ENCODE measurements at places on chromosomes 12 and 14.

- no peak for DNase-seq
Observed at GRCh38 chr12:102916252-102917025, 605 bp downstream of the PAH start.

DNA sequence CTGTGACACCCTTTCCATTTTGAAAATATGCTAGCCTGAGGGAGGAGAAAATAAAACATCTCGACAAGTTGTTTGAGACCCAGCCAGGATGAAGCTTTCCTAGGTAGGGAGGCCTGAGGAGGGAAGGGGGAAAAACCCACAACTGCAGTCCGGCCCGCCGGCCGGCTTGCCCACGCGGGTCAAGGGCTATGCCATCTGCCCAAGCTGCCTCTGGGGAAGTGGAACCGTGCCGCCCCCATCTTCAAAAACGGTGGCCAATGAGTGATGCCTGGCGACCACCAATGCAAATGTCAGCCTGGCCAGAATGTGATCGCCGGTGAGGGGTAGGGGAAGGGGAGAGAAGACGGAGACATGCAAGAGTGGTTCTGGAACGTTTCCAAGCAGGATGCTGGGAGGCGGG, 263.5 kb upstream of the ALG10B start:
- no peak for DNase-seq

DNA sequence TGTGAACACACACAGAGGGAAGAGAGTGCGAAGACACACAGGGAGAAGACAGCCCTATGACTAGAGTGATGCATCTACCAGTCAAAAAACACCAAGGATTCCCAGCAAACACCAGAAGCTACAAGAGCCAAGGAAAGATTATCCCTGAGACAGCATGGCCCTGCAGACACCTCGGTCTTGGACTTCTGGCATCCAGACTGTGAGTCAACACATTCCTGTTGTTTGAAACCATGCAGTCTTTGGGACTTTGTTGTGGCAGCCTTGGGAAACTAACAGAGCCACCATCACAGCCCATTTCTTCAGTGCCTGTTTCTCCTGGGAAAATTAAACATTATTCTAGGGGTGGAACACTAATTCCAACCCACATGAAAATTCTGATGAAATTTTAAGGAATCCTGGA, 220.6 kb downstream of the GXYLT1 start:
- DNase-seq: no peak

GRCh38 chr12:6863033-6863432, 4.3 kb upstream of the TPI1 start:
- DNase-seq: no peak

DNA sequence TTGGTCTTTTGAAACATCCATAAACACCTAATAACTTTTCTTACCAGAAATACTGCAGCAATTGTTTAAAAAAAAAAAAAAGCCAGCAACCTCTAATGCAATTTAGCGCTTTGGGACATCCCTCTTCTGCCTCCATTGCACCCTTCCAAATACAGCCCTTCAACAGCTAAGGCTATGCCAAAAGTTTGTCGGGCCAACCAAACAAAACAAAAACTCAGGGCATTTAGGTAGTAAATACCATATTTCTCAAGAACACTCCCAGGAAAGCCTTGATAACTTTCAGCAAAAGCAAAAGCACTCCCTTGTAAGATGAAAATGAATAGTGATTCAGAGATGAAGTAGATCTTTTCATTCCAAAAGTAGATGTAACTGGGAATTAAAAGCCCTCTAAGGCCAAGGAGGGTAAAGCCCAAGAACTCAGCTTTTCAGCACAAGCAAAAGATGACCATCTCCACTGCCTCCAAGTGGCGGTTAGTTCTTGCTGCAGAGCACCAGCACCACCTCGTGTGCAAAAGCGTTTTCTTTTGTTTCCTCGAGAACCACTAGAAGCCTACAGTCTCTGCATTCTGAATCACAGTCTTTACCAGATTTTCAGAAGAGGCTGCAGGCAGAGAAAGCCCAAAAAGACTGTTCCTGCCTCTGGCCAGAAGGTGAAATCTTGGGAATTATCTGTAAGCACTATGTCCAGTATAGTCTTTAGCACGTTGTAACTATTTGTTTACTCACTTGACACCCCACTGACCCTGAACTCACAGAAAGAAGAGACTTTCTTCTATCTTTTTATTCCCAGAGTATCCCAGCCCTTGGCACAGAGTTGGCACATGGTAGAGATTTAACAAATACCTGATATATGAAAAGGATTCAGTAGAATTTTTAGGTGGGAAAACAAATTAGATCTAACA, 53.1 kb downstream of the SIX6 start:
- DNase-seq: no peak

DNA sequence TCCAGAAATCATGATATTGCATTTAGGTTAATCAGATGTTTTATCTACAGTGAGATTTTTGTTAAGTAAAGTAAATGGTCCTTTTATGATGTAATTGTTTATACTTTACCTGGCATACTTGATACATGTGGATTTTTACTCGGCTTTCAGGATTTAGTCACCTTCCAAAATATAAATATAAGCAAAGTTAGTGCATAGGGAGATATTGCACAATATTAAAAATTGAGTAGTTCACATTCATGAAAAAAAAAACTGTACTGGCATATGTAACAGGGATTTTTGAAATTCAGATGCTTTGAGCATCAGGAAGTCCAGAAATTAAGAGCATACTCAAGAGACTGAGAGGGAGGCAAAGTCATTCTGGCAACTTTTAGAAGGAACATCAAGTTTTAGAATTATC, 173.5 kb downstream of the PLCZ1 start:
- DNase-seq: no peak

- DNase-seq: peak; percentile 32
Observed at GRCh38 chr12:14284184-14284722, 81.2 kb upstream of the ATF7IP start.

DNA sequence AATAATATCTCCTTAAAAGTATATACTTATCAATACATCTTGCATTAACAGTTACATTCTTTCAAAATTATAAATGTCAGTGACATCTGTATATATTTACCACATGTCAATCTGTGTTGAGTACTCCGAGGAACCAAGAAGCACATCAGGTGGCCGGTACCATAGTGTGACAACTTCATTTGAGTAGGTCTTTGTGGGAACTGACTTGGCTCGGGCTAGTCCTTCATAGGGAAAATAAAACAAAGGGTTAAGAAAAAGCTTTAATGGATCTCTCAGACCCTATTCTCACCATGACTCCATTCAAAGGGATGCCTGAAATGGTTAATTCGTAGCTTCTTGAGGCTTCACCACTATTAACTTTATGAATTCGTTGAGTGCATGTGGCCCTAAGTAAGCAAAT, 94.9 kb downstream of the ELK3 start:
- DNase-seq: no peak

DNA sequence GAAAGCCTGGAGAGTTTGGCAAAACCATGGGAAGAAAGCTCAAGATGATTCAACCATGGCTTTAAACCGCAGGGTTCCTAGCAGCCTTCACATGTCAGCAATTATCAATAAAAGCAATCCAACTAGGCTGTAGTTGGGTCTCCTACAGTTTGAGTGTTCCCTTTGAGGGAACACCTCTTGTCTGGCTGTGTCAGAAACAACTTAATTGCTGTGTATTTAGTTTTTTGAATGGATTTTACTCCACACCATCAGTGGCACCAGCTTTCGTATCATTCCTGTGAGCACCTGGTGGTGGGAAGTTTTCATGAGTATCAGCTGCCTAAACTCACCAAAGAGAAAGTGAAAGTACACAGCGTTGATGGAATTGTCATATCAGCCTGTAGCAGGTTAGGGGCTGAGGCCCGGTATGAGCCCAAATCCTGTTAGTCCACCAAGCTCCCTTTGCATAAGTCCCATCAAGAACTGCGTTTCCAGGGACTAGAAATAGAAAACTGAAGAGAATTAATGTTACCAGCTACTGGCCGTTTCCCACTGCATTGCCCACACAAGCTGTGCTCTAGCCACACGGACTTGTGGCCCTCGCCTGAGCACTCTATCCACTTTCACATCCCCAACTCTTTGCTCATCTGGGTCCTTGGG, 10.9 kb upstream of the IL26 start:
- DNase-seq: peak; percentile 29

DNA sequence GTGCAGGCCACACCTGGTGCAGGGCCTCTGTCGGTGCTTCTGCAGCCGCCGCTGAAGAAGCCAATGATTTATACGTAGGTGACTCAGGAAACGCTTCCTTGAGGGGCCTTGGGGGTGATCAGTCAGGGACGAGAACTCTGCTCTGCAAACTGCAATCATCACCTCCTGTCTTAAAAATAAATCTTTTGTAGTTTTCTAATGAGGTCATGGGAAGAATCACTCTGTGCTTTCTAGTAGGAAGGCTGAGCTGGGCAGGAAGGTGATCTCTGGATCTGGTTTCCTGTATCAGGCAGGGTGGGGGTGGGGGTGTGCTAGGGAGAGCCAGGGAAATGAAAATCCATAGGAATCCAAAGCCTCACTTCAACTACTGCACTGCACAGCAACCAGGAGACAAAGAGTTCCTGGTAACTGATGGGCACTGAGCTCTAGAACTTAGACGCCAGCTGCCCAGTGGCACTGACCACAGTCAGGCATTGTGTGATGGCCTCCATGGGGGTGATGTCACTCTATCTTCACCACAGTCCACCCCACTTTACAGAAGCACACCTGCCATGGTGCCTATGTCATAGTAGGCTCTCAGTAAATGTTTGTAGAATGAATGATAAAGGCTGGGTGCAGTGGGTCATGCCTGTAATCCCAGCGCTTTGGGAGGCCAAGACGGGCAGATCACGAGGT, 292.4 kb upstream of the PWP1 start:
- DNase-seq: no peak

GRCh38 chr14:63273717-63274655, 44.7 kb downstream of the GPHB5 start:
- DNase-seq: no peak

DNA sequence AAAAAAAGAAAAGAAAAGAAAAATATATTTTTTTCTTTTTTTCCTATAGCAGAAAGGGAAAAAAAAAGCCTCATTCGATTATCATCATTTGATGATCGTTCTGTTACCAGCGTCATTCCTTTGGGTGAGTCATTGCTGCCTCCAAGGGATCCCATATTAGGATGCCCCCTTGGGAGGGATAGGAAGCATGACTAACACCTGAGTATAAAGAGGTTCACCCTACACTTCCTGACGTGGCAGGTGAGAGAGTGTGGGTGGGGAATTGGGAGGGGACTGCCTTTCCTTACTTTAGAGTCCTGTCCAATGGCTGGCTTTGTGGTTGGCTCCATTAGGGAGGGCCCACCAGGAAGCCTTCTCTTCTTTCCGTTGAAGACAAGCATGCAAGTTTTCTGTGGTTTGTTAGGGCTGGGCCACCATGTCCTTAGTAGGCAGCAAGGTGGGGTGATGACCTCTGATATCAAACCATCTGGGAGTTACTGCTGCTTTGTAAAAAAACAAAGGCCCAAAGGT, 56.1 kb upstream of the FUT8 start:
- no peak for DNase-seq

DNA sequence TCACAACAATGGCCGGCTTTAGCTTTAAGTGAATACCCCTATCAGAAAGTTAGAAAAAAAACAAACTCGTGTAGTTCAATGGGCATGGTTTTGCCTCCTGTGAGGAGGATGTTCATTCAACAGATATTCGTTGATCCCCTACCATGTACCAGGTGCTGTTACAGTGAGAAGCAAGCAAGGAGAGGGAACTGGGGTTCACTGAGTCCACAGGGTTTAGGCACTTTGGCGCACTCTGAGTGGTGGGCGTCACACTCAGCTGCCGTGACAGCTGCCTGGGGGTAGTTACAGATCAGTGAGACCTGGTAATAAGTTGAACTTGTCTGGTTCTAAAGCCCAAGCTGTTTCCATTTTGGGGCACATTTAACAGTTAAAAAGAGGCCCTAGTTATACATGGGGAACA, 74.2 kb downstream of the PAPOLA start:
- no peak for DNase-seq

DNA sequence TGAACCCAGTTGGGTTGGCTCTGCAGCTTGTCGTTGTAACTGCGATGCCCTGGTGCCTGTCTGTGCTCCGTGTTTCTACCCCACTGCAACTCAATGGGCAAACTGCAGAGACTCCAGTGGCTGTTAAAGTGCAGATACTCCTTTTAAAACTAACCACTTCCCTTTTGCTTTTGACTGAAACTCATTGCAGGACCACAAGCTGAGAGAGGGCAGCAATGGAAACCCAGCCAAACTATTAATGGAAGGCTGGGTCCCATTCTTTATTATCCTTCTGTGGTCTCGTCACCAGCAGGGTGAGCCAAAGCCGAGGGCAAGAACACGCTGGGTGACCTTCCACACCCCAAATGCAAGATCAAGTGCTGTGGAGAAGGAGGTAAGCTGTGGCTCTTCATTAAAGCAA, 910.4 kb downstream of the VRK1 start:
- DNase-seq: no peak

DNA sequence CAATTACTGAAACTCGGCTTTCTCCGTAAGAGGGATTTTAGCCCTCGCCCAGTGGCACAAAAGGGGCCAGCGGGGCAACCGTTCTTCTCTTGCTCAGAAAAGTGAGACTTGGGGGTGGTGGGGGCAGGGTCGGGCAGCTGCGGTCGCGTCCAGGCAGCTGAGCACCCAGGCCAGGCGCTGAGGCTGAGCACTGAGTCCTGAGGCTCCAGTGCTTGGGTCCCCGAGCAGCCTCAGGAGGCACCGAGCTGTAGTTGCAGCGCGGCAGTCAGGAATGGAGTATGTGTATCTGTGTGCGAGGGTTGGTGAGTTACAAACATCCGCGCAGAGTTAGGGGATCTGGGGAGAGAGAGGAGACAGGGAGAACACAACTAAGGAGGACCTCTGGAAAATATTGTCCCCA, 4.1 kb upstream of the HOXC6 start:
- no peak for DNase-seq

DNA sequence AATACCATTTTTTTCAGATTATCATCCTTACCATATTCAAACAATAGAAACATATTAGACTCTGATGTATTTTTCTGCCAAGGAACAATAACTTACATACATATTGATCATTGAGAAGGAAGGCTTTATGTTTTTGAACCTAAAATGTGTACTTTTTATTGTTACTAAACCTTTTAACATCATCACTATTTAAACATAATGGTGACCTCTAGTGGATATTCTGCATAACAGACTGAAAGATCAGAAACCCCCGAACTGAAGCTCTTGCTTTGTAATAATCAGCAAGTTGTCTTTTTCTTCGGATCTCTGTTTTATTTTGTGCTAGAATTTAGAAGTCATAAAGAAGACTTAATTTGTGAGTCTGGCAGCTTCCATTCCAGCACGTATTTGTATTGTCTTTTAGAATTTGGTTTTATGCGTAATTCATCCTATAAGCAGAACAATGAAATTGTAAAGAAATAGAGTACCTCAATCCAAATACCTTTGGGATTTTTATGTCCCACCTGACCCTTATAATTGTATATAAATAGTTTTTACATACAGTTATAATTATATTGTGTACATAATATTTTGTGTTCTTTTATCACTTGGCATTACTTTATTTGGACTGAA, 125.9 kb upstream of the ATF1 start:
- peak; percentile 25 for DNase-seq

GRCh38 chr14:100397005-100397404, 73.9 kb downstream of the SLC25A47 start:
- no peak for DNase-seq

DNA sequence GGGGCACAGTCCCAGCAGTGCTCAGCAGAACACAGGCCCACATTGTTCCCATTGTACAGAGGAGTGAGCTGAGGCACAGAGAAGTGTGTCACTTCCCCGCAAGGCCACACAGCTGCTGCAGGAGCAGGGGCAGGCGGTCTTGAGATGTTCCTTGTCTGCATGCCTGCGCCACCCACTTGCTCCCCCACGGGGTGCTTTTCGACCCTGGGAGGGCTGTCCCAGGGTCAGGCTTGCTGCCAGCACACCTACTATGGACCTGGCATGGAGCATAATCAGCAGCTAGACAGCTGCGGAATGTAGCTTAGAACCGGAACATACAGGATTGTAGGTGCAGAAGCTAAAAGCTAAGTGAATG, 7.8 kb upstream of the EP400 start:
- no peak for DNase-seq
